ENCODE measurements at places on chromosomes 2 and 18.

DNA sequence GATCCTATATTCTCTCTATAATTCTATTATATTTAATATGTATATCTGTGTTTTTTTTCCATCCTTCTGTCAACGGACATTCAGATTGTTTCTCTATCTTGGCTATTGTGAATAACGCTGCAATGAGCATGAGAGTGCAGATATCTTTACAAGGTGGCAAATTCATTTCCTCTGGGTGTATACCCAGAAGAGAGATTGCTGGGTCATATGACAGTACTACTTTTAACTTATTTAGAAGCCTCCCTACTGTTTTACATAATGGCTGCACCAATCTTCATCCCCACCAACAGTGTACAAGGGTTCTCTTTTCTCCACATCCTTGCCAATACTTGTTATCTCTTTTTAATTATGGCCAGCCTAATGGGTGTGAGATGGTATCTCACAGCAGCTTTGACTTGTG, 66.5 kb downstream of the TSPYL6 start:
- no peak for DNase-seq

DNA sequence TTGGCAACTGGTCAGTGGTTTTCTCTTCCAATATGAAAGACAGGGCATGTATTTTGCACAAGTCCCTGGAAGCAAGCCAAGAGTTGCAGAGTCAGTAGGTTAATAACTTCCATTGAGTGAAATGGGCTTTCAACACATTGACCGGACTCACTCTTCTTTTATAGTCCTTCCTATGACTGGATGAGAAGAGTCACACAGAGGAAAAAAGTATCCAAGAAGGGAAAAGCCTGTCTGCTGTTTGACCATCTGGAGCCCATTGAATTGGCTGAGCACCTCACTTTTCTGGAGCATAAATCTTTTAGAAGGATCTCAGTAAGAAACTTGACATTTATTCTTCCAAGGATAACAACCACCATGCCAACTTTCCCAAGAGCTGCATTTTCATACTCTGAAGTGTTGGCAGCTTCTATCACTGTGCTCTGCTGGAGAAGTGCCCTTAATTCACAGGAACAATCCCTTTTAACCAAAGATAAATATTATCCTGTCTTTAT, 45.4 kb downstream of the RASGRP3 start:
- DNase-seq: no peak

GRCh38 chr18:72903033-72903432, 35.2 kb upstream of the NETO1 start:
- DNase-seq: no peak

DNA sequence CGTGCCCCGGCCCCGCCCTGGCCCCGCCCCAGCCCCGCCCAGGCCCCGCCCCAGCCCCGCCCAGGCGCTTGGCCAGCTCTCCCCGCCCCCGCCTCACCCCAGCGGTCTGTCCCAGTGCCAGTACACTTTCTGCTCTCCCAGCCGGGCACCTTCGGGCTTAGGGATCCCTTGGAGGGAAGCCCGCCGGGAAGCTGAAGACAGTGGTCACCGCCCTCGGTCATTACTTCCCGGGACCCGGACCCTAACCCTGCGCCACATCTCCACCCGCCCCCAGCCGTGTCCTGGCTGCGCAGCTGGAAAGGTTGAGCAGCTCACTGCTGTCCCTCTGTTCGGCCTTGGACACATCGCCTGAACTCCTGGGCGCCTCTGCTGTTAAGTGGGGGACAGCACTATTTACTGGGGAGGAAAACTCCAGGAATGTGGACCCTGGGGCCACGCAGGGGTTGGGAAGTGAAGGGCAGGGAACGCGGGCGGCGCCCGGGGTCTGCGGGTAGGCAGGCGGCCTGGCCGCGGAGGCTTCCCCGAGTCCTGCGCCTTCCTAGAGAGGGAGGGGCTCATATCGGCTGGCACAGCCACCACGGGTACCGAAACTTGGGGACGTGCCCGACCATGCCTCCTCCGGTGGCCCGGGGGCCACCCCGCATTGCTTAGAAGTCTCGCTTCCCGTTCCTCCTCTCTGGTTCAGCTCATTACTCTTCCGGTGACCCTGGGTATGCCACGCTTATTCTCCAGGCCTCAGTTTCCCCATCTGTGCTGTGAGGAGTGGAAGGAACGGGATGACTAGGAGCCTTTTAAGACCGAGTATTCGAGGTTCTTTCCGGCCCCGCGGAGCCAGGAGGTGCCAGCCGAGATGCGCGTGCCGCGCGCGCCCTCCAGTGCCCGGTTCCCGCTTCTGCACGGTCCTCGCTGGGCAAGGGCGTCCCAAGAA, 121.0 kb downstream of the GYPC start:
- DNase-seq: peak; percentile 21

GRCh38 chr18:9994026-9994570, 80.3 kb downstream of the VAPA start:
- DNase-seq: no peak

DNA sequence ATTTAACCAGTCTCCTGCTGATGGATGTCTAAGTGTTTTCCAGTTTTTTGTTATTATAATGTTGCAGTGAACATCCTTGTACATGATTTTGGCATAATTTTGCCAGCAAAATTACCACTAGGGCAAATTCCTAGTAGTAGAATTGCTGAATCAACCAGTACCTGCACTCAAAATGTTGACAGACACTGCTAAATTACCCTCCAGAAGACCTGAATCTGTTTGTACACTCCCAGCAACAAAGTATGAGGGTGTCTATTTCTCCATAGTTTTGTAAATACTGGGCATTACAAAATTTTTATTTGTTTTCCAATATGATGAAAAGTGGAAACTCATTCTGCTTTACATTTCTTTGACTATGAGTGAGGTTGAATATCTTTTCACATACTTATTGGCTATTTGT, 11.2 kb upstream of the MAT2A start:
- DNase-seq: no peak

DNA sequence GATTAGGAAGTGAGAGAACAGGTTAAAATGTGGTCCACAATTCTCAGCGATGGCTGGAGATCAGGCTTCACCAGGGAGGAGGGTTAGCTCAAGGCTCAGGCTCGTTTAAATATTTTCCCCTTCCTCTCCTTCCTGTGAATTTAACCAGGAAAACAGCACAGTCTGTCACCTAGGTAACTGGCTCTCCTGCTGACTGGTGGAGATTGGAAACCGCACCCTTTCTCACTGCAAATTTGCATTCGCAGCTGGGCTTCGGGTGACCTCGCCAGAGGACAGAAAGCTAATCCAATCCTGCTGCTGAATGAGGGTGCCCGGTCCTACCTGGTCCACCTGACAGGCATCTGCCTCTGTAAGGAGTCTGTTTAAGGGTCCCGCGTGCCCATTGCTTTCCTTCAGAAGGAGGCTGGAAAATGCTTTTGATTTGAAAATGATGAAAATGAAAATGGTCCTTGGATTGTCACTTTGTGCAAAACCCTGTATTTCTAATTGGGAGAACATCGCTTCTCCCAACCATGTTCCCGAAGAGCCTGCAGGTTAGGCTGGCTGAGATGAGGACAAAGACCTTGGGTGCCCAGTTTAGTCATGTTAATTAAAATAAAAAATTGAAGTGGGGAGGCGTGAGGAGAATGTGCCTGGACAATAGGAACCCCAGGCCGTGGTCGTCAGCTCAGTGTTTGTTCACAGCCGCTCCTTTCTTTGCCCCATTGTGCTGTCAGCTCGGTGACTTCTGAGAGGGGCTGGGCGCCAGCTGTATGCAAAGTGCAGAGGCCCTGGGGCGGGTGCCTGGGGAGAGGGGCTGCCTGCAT, 43.4 kb upstream of the MTCL1 start:
- DNase-seq: no peak

DNA sequence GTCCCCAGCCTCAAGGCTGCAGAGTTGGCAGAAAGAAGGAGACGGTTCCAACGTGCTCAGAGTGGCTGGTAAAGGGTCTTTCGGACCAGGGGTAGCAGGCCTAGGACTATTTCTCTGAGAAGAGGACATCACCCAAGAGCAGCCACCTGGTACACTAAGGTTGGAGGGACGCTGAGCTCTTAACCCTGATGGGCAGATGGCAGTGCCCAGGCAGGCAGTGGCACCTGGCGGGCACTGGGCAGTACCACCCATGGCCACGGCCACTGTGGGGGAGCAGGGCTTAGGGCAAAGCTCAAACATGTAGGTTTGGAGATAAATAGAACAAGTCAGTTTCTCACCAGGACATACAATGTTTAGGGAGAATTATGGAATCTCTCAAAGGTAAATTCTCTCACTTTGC, 53.5 kb downstream of the MBP start:
- no peak for DNase-seq

GRCh38 chr2:233353101-233353768, 1.1 kb upstream of the DGKD start:
- no peak for DNase-seq

- DNase-seq: no peak
Observed at GRCh38 chr2:68789603-68790002, 55.0 kb downstream of the ARHGAP25 start.

GRCh38 chr18:66764230-66764629, 160.3 kb upstream of the CDH19 start:
- no peak for DNase-seq

DNA sequence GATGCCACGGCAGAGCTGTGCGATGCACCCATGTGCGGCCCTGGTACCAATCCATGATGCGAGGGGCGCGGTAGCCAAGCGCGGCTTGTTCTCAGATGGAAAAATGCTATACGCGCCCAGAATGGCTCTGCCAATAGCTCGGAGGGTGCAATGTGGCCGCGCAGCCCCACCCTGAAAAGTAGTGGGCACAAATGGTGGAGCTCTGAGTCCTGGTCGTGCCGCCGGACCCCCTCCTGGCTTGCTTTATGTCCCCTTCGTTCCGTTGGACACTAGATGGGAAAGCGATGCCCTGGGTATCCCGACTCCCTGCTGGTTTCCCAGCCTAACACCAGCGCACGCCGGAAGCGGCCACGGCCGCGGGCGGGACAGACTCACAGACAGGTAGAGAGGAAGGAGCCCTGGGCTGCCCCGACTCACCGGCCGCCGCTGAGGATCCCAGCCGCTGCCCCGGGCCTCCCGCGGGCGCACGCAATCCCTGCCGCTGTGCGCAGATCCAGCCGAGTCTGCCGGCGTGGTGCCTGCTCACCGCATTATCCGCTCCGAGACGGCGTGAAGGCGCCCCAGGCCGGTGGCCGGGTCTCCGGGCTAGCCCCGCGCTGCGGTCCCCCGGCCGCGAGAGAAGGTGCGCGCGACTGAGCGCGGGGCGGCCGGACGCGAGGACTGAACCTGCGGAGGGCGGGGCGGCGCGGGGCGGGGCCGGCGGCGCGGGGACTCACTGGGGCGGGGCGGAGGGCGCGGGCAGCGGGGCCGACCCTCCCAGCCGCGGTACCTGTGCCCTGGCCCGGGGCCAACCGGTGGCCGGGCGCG, at the start of gene CDC42EP3:
Gene CDC42EP3 (minus strand): TSS at position 634 of the 807 bp plus-strand sequence. CDS start 25,055 bp downstream, outside the sequence.
- DNase-seq: peak; percentile 38

DNA sequence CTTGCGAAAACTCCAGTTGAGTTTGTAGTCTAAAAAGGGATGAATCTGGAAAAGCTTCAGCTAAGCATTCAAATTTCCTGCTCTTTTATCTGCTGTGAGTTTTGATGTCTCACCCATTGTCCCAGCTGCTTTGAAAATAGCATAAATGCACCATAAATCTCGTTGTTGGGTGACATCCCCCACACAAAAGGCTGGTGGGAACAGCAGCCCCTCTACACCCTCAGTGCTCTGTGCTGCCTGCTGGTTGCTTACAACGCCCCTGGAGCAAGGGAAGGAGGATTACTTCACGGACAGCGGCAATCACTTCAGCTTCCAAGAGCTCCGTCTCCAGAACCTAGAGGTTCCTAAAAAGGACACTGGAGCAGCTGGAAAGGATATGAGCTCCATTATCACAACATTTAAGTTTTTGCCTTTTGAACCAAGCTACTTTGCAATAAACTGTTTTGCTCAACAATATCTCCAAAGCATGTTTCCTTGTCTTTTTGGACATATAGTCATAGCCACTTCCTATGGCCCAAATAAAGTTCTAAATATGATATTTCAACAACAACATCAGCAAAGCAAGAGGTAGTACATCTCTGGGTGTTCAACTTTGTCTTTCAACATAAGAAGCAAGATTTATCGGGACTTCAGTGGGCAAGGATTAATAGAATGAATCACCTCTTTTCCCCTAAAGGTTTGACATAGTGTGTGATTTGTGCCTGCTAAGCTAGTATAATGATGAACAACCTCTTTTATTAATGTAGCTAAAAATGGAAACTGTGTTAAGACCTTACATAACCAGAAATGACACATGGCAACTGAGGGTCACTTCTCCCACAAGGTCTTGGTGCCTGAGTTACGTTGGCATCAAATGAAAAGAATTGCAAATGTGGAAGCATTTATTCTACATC, 413.5 kb downstream of the TXNL1 start:
- DNase-seq: no peak

DNA sequence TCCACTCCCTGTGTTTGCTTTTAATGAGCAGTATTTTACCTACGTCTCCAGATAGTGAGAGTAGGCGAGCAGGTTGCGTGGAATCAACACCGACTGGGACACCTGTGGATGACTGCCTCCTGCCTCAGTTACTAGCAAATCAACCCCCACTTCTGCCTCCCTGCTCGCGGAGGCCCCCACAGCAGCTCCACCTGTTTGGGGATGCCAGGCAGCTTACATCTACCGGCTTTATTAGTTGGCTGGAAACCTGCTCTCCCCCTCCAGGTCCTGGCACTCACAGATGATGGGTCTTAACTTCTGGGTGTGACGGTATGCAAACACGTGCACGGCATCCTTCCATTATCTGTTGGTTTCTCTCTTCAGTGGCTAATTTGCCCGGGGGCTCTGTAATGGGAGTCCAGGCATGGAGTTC, 164.4 kb upstream of the SESTD1 start:
- DNase-seq: no peak

GRCh38 chr2:206533977-206534376, 90.6 kb downstream of the ADAM23 start:
- no peak for DNase-seq

DNA sequence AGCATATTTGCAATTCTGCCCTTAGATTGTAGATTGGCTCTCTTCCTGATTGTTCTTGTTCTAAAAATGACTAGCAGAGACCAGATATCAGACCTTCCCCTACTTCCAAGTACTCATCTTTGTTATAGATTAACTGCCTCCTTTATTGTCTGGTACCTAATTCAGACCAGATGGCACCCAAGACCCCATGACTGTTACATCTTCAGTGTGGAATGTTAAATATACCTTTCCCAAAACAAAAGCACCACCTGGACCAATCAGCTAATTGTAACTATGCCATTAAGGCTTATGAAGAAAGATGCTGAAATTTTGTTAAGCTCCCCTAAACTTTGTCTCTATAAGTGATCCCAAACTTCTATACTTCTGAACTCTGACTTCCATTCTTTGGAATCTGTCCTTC, 12.0 kb upstream of the TFPI start:
- peak; percentile 0 for DNase-seq
